ENCODE measurements at places on chromosomes 1 and 21.

- no peak for DNase-seq
These were observed 181.9 kb upstream of the B3GALT2 start for GRCh38 chr1:193368302-193368701.

GRCh38 chr21:45921917-45922316 is 59.7 kb upstream of the COL6A1 start:
- no peak for DNase-seq

GRCh38 chr1:172357753-172358385 is 62.6 kb upstream of the C1orf105 start:
- no peak for DNase-seq

- no peak for DNase-seq
These were observed 78.5 kb downstream of the MPZL1 start for GRCh38 chr1:167800251-167800650.

GRCh38 chr1:244989813-244990212 is 125.5 kb upstream of the HNRNPU start:
- no peak for DNase-seq

GRCh38 chr1:67371043-67371442 is 59.2 kb downstream of the SERBP1 start:
- DNase-seq = no peak

DNA sequence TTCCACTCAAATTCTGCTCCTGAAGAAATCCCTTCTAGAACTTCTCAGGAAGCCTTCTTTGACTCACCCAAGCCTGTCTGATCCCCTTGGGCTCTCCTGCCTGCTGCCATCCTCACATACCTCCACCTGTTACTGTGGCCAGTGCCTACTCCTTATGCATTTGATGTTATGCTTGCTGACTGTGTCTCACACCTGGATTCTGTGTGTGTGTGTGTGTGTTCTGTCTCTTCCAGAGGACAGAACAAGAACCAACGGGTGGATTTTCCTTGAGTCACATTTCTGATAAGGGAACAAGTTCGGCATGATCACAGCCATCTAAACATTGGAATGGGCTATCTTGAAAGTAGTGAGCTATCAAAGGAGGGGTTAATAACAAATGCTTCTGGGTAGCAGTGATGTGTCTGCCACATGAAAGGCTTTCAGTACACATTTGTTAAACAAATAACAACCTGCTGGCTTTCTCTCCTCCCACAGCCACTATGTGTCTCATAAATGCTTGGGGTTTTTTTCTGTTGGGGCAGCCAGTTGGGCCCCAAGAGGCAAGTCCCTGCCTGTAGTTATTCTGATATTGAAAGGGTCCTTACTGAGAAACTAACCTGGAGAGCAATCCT is 8.9 kb upstream of the GPR37L1 start:
- DNase-seq = no peak

DNA sequence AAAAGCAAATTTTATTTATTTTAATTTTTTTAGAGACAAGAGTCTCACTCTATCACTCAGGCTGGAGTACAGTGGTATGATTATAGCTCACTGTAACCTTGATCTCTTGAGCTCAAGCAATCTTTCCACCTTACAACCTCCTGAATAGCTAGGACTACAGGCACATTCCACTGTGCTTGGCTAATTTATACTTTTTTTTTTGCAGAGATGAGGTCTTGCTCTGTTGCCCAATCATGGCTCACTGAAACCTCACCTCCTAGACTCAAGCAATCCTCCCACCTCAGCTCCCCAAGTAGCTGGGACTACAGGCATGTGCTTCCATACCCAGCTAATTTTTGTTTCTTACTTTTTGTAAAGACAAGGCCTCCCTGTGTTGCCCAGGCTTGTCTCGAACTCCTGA is 49.5 kb downstream of the DR1 start:
- DNase-seq = no peak

DNA sequence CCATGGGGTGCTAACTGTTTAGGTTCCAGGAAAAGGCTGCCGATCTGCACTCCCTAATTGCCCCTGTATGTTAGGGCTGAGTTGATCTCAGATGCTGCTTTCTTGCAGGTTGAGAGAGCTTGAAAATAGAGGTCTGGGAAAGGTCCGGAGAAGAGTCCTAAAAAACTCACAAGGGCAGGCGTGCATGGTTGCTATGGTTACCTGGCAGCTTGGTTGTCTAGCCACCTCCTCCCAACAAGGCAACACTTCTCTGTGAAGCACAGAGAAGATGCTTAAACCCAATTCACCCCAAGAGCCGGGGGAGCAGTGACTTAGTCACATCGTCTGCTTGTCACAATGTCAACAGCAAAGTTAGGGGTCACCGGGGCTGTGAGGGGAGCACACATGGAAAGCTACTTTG is 31.0 kb upstream of the LRRC52 start:
- no peak for DNase-seq

DNA sequence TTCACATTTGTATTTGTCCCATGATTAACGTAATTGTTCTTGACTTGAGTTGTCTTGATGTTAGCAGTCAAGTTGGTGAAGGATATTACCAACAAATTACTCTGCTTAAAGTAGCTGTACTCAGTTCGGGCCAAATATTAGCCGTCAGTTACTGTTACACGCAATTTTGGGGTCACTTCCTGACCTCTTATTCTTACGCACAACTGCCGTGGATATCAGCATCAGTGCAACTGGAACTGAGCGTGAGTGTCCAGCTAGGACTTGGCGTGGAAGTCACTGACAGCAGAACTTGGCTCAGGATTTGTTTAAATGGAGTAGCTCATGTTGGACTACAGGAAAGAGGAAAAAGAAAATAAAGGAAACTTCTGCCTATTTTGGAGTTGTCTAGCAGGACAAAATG is 56.4 kb downstream of the ADAMTS1 start:
- no peak for DNase-seq

GRCh38 chr1:44542420-44543063 is 131.7 kb downstream of the TMEM53 start:
- DNase-seq = no peak

GRCh38 chr1:45155423-45155822 is 51.0 kb downstream of the ZSWIM5 start:
- no peak for DNase-seq

GRCh38 chr1:169802888-169803287 is 8.2 kb upstream of the METTL18 start:
- no peak for DNase-seq

GRCh38 chr1:110639724-110640386 is 33.7 kb upstream of the KCNA2 start:
- DNase-seq = no peak

DNA sequence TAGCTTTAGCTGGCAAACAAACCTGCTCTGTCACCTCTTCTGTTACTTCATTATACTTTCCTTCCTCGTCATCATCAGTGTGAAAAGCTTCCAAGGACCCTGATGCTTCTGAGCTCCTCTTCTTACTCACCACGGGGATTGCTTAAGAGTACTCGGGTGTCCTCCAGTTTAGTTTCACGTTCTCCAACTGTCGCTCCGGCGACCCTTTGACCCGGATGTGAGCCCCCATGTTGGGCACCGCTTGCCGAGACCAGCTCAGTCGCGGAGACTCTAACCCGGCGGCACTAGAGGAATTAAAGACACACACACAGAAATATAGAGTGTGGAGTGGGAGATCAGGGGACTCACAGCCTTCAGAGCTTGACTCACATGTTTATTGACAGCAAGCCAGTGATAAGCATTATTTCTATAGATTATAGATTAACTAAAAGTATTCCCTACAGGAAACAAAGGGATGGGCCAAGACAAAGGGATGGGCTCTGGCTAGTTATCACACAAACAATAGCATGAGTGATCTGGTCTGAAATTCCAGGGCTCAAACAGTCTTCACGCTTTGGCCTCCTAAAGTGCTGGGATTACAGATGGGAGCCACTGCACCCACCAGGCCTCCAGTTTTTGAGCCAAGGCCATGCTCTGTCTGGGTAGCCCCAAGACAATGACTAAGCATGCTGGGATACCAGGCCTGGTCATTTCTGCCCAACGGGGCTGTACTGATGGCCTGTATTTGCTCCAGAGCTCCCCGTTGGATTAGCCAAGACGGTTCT is 30.1 kb upstream of the ENO1 start:
- DNase-seq = no peak

DNA sequence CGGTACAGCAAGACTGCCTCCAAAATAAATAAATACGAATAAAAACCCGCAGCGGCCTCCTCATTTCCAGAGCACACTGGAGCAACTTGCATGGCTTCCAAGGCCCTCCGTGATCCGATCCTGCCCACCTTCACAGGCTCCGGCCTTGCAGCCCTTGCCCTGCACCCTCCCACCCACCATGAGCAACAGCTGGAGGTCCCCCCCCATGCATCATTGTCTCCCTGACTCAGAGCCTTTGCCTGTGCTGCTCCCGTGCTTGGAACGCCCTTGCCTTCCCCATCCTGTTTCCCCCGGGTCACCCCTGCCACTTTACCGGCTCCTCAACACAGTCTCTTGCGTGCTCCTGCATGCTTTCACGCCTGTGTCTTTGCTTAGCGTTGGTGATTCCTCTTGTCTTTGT is 71.0 kb upstream of the ANGPTL1 start:
- DNase-seq = no peak

Data from hindlimb muscle (tissue), 1 donor.